ENCODE measurements at places on chromosomes 7 and 10.
A peak's percentile ranks its signal among the peaks of the same experiment; 100 is the strongest.

GRCh38 chr10:33008499-33009243 is 50.6 kb upstream of the ITGB1 start:
- DNase-seq: peak; percentile 86

DNA sequence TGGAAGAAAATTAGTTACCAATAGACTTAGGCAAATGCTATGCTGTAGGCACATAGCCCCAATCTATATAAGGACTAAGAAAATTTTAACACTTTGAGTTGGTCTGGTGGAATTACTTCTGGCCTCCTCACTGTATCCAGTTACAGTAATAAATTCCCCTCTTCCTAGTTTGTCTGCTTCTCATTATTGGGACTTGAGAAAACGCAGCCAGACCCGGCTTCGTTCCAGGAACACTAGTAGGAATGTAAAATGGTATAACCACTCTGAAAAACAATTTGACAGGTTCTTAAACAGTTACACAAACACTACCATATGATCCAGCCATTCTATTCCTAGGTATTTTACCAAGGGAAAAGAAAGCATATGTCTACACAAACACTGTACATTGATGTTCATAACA is 150.2 kb downstream of the VPS50 start:
- DNase-seq: no peak

DNA sequence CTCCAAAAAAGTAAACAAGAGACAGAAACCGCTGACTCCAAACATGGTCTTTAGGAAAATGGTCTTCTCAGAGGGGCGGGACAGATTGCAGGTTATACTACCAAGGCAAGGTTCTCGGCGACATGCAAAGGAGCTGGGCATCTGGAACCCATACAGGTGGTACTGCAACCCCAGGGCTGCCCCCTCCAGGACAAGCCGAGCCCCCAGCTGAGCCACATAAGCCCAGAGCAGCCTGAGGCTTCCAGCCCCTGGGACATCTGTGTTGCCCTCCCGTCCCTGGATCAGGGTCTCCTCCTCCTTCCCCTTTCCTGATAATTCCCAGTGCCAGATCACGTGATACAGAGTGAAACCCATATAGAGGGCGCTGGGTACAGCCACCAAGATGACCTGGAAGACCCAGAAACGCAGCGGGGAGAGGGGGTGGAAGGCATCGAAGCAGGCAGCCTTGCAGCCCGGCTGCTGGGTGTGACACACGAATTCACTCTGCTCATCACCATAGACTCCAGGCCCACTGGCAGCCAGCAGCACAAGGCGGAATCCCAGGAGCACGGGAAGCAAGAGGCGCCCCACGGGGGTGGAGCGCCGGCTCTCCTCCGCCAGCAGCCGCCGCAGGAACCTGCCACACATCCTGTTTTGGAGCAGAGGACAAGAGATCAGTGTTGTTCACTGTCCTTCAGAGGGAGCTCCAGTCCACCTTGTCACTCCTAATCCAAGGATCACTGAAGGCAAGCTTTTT is at the start of gene GJC3:
Gene GJC3 (minus strand): TSS at position 627 of the 736 bp plus-strand sequence. CDS start 0 bp downstream, at position 627.
- no peak for DNase-seq

- no peak for DNase-seq
Measured at GRCh38 chr7:138091032-138091431, 14.8 kb downstream of the AKR1D1 start.

- no peak for DNase-seq
Measured at GRCh38 chr10:77388571-77389100, 249.0 kb downstream of the KCNMA1 start.

DNA sequence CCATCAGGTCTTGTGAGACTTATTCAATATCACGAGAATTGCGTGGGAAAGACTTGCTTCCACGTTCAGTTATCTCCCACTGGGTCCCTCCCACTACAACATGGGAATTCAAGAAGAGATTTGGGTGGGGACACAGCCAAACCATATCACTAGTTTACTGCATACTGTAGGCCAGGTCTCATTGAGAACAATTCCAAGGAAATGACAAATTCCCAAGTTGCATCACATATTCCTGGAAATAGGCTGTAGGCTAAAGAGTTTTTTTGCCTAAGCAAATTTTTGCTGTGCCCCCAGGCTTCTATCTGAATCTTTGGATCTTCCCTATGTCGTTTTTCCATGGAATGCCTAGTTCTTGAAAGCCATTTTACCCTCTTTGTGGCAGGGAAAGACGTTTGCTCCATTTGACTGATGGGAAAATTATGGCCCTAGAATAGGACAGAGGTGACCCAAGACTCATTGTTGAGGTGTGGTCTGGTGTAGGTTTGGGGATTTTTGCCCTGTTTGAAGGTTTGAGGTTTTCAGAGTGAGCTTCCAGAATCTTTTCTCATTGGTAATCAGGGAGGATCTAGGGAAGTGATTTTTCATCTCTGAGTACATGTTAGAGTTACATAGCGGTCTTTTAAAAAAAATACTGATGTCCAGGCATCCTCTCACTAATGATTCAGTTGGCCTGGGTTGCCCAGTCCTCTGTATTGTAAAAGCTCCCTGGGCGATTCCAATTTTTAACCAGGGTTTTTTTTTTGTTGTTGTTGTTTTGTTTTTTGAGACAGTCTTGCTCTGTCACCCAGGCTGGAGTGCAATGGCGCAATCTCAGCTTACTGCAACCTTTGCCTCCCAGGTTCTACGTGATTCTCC is 44.4 kb downstream of the TACR2 start:
- DNase-seq: no peak

DNA sequence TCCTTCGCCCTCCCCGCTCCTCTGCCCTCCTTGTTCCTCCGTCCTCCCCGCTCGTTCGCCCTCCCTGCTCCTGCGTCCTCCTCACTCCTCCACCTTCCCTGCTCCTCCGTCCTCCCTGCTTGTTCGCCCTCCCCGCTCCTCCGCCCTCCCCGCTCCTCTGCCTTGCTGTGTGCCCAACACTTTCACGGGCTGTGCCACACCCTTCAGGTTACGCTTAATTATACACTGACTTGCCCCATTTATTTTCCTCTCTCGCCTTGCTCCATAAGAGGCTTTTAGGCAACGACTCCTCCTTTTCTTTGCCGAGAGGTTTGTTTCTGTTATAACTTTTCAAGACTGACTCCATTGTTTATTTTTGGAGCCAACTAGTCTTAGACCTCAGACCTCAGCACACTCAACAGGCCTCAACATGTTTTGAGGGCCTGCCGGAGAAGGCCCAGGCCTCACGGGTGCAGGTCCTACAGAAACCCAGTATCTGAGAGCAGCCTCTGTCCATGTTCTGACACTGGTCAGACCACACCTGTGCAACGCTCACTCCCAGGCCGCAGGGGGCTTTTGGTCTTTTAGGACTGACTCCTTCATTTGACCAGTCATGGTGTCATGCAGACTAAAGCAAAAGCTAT is 18.2 kb upstream of the PRKAG2 start:
- no peak for DNase-seq

GRCh38 chr10:17854044-17854652 is 45.0 kb downstream of the MRC1 start:
- peak; percentile 27 for DNase-seq

- no peak for DNase-seq
Measured at GRCh38 chr7:44185729-44186128, 3.5 kb downstream of the GCK start.

GRCh38 chr10:99233689-99234037 is 2.0 kb downstream of the HPSE2 start:
- no peak for DNase-seq

DNA sequence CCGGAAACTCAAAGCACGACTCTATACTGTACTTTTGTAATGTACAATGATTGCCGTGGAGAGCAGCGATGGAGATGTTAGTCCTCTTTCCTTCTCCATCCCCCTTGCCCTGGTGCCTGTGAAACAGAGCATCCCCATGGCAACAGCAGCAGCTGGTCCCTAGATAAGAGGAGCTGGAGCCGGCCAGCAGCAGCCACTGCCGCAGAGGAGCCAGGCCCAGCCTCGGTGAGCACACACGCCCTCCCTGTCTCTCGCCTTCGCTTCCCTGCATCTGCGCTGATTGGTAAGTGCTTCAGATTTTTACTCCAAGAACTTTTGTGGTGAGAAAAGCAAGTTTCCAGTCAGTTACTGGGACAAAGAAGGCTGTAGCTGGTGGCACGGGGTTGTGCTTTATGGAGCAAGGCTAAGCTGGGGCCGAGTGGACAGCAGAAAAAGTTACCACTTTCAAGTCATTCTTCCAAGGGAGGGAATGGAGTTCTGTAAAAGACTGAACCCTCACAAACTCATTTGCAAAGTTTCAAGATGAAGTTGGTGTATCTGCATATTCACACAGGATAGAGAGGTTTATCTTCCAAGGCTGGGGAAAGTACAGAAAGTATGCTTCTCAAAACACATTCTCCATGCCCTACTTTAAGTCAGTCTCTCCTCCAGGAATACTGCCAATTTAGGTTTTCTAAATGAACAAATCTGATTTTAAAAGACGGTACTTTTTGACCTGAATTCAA is at the start of gene PPP1R17:
Gene PPP1R17 (plus strand): TSS at position 192 of the 725 bp plus-strand sequence. CDS start 5,227 bp downstream, outside the sequence.
- no peak for DNase-seq

- no peak for DNase-seq
Measured at GRCh38 chr10:68242051-68242450, 10.1 kb upstream of the ATOH7 start.

- DNase-seq: no peak
Measured at GRCh38 chr7:763762-764161, 36.7 kb upstream of the PRKAR1B start.

GRCh38 chr7:55104712-55105433 is 86.1 kb downstream of the EGFR start:
- DNase-seq: no peak

- peak; percentile 20 for DNase-seq
Measured at GRCh38 chr10:14478604-14479003, 147.9 kb upstream of the FRMD4A start.

GRCh38 chr7:155591055-155591775 is 44.9 kb upstream of the CNPY1 start:
- no peak for DNase-seq

DNA sequence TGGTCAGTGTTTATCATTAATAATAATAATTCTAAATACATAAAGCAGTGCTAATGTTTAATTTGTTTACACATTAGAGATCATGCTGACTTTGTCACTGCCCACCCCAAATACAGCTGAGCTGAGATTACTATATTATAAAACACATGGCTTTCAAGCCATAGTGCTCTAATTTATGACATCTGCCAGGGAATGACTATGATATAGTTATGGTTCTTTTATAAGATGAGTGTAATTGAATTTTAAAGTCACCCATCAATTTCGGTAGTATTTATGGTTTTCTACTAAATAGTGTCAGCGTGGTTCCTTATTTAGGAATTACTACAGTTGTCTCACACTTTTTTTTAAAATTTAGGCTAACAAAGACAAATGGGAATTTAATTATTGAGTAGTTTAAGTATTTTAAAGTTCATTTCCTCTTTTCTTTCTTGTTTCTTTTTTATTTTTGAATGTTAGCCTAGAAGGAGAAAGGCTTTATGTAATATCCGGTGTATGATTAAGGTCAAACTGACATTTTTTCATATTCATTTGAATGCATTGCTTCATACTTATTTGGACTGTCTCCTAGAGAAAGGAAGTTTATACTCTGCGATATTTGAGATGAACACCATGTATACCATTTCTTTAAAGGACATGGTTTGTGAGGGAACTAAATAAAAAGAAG is 3.9 kb downstream of the CDK14 start:
- DNase-seq: no peak

DNA sequence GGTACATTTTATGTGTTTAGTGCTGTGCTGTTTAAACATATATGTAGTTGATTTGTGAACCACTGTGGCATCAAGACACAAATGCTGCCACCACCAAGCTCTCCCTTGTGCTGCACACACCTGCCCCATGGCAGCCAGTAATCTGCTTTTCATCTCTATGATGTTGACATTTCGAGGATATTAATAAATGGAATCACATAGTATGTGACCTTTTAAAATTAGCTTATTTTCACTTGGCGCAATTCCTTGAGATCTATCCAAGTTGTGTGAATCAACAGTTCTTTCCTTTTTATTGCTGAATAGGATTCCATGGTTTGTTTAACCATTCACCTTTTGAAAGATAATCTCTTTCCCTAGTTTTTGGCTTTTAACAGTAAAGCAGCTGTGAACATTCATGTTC is 73.1 kb downstream of the BMPR1A start:
- DNase-seq: no peak
